ENCODE measurements at places on chromosomes 13 and 19.

DNA sequence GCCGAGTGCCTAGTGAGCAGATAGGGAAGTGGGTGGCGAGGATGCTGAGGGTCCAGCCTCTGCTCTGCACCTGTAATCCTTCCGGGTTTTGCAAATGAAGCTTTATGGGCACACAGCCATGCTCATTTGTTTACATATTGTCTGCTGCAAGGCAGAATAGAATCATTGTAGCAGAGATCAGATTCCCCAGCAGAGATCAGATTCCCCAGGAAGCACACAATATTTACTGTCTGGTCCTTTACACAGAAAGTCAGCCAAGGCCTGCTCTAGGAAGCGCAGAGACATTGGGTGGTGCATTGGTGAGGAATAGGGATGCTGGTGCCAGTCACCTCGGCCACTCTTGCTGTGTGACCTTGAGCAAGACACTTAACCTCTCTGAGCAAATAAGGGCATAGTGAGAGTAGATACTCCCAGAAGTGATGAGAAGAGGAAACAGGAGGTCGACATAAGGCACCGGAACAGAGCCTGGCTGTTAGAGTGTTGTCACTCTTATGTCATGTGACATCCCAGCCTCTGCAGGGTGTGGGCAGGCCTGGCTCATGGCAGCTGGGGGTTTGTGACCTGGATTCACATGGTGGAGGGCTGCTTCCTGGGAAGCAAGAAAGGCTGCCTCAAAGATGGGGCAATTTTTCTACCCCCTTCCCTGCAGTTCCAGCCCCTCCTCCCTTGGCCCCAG, 25.6 kb downstream of the CARM1 start:
- DNase-seq = no peak

- no peak for DNase-seq
These were observed 2.7 kb upstream of the CAPS start for GRCh38 chr19:5911366-5911765.

GRCh38 chr13:30618930-30619279, 1.2 kb downstream of the USPL1 start:
- DNase-seq = no peak

DNA sequence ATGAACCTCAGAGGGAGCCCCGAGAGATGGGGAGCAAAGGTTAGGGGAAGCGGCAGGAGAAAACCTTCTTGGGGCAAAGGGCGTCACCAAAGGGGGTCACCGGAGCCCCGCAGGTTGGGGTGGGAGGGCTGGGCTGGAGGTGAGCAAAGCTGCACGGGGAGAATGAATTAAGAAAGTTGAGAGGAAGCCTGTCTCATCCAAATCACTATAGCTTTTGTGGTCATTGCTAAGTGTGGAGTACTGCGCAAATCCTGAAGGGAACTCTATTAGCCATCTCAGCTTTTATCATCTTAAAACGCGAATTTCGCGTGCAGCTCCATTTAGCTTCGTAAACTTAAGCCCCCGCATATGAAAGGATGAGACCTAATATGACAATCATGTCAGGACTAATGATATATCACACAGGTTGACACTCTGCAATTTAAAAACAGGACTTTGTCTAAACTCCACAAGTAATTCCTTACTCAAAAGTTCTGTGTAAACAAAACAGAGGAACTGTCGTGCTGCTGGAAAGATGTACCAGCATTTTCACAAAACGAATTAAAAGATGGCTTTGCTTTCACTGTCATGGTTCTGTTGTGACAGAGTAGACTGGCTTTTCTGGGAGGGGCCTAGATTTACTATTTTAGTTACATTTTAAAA, 631 bp downstream of the LACC1 start:
- DNase-seq = no peak

- DNase-seq = peak; percentile 41
These were observed 28.6 kb downstream of the NAXD start for GRCh38 chr13:110643768-110644421.

GRCh38 chr13:78993792-78994191, 334.8 kb upstream of the OBI1 start:
- no peak for DNase-seq

GRCh38 chr19:19588546-19588945, 29.9 kb downstream of the PBX4 start:
- no peak for DNase-seq
